ENCODE measurements at places on chromosomes 5 and 9.

GRCh38 chr9:77710316-77710715, 62.2 kb upstream of the GNA14 start:
- no peak for DNase-seq

DNA sequence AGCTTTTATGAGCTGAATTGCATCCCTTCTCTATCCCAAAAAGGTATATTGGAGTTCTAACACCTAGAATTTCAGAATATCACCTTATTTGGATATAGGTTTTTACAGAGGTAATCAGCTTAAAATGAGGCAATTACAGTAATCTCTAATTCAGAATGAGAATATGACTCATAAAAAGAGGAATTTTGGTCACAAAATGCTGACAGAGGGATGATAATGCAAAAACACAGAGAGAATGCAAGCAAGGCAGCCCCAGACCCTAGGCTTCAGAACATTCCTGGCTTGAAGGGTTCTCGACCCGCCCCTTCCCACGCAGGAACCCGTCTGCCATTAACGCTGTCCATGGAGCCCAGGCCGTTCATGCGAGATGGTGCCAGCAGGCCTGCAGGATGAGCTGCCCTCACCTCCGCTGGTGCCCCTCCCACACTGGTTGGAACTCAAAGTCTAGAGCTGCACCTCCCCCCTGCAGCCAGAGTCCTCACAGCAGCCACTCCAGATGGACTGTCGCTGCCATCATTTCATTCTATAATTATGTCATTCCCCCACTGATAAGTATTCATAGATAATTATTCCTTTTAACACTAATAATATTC, 1173.4 kb upstream of the ACO1 start:
- peak; percentile 17 for DNase-seq

- no peak for DNase-seq
These were observed 53.8 kb downstream of the SREK1 start for GRCh38 chr5:66197764-66198405.

DNA sequence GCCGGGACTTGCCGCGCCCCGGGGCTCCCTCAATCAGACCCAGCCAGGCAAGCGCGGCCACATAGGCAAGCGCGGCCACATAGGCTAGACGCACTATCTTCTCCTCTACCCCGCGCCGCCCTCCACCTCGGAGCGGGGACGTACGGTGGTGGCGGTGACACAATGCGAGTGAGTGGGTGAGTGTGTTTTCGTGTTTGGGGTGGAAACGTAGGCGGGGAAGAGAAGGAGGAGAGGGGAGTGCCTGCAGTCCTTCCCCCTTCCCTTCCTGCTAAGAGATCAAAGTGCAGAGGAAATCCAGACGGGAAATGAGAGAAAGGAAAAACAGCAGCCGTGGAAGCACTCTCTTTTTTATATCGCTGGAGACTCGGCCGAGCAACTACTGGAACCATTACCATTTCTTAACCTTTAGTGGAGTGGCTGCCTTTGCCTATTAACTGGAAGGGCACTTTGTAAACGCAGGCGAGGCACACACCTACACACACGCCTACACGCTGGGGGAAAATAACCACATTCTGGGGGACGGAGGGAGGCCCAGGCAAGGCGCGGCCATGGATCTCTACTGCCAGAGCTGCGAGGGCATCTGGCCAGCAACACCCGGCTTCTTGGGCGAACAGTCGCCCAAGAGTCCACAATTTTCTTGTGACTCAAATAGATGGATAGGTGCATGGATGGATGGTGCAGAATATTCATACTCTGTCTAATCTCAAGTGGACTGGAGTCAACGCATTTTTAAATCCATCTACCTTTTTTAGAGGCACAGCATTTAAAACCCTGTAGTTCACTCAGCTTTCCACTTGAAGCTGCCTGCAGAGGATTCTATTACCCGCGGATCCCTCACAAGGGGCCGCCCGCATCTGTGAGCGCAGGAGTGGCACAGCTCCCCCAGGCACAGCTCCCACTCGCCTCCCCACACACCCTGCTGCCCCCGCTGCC, 2.1 kb downstream of the EDIL3 start:
- DNase-seq, result no peak

GRCh38 chr5:65172486-65173129, 309.1 kb downstream of the ADAMTS6 start:
- peak; percentile 61 for DNase-seq
